Lower leg skin (tissue), 4 donors: ENCODE measurements at places on chromosomes 2 and 18.

- no peak for DNase-seq
These were observed 47.9 kb downstream of the SH3RF3 start for GRCh38 chr2:109176928-109177327.

DNA sequence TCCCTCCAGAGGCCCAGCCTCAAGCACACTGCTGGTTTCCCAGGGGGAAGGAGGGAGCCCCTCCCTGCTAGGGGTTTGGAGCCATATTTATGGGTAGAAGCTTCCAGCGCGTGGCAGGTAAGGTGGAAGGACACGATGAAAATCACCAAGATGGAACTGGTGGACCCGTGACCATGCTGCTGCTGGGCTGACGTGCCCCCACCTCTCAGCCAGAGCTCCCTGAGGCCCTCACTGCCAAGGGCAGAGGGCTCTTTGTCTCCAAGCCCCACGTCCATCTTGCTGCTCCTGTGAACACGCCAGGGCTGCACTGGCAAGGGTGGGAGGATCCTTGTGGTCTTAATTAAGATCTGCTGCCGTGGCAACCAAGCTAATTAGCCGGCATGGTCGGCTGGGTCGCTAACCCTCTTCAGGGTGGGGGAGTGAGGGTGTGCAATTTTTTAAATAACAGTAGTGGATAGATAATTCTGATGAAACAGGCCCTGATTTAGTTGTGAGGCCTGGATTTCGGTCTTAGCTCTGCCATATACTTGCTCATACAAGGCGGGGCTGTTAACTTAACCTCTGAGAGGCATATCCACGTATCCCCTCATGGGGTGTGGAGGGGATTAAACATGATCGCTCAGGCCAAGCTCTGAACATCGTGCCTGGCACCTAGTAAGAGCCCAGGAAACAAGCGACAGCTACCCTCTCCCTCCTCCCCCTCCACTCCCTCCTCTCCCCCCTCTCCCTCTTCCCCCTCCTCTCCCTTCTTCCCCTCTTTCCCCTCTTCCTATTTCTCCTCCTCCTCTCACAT is 232.8 kb downstream of the CELF4 start:
- no peak for DNase-seq

- DNase-seq = no peak
These were observed 422.5 kb upstream of the PIK3C3 start for GRCh38 chr18:41532344-41533086.

- no peak for DNase-seq
These were observed 4.6 kb upstream of the ACAA2 start for GRCh38 chr18:49817947-49818346.

DNA sequence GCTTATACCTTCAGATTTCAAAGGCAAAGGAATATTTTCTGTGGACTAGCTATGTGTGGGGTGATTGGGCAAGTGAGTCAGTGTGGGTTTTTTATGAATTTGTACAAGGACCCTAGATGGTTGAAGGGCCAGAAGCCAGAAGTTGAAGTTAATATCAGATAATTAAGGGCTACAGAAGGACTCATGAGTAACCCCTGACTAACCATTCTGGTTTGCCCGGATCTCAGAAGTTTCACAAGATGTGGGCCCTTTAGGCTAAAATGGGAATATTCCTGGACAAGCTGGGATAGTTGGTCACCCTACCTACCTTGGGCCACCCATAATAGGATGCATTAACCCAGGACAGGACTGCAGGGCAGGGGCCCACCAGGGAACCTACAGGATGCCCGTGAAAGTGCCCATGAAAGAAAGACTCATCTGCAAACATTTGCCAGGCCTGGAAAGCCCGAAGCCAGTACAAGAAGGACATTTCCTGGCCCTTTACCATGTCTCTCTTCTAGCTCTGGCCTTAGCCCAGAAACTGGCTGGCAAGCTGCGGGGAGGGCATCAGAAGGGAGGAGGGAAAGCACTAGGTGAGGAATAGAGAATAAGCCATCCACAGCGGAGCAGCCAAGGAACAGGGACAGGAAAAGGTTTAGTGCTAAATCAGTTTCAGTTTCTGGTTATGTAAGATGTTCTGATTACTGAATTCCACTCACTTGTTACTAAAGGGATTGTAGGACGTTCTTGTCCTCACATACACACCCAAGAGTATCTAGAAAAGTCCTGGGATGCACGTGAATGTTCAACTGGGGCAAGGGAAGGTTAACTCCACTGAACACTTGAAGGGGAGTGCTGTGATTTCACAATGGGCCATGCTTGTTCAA is 33.6 kb downstream of the GCG start:
- DNase-seq = no peak

- peak; percentile 58 for DNase-seq
These were observed 6.9 kb upstream of the STAT1 start for GRCh38 chr2:191020742-191021381.

DNA sequence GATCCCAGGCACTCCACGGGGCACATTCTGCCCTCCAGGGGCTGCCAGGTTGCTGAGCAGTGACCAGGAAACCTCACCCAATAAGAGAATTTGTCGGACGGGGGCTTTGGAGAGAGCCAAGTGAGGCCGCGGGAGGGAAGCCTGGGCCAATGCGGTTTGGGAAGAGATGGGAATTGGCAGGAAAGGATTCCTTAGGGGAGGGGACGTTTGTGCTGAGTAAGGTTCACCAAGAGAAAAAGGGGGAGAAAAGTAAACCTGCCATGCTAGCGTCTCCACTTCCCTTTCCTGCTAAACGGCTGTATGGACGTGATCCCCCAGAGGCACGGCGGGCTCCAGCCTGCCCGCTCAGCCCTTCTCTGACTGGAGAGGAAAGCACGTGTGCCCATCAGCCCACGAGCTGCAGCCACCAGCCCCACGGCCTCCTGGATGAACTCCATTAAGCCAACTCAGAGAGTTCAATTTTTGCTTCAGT is 194.4 kb upstream of the ID2 start:
- DNase-seq = peak; percentile 76

DNA sequence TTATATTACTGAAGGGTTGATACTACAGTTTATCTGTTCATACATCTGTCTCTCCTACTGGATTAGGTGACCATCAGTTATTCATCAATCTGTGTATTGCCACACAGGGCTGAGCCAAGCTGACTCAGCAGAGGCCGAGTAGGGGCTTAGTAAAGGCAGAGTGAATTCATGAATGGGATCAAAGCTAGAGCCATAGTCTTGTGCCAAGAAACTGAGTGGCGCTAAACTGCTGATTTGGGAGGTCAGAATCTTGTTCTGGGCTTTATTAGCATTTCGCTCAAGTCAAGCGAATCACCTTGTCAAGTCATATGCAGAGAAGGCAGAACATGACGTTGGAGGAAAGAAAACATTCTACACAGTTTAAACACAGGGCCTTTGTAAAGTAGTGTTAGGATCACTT is 34.1 kb downstream of the SOCS6 start:
- no peak for DNase-seq

DNA sequence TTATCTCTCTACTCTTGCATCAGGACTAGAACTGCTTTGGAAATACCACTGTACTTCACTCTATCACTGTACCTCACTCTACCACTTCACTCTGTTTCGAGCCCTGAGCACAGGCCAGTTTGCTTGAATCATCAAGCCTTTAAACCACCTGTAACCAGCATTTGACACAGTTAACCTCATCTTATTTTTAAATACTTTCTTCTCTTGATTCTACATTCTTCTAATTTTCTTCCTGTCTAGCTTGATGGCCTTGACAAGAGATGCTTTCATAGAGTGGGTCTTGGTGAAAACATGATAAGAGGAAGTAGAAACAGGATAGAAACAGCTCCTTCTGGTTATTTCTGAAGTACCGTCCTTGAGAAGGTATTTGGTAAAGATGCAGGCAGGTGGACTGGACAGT is 78.1 kb downstream of the SPIRE1 start:
- DNase-seq = no peak

- DNase-seq = no peak
These were observed 208.6 kb upstream of the ST6GAL2 start for GRCh38 chr2:107094450-107094986.

GRCh38 chr2:120802158-120802557 is 66.5 kb downstream of the GLI2 start:
- DNase-seq = no peak

GRCh38 chr2:42823744-42824453 is 31.5 kb upstream of the HAAO start:
- DNase-seq = peak; percentile 11

DNA sequence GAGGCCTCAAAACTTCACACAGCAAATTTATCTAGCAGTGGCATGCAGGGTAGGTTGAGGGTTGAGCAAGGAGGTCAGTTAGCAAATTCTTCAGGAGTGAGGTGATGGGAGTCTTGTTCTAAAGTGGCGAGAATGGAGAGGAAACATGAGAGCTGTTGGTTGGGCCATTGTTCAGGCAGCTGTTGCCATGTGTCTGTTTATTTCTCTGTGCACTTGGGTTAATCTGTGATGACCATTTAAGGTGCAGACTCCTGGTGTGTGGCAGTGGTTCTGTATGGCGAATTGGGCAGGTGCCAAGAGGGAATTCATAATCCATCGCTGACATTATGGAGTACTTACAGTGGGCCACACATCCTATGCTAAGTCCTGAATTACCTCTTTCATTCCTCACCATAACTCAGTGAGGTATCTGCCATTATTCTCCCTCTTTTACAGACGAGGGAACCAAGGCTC is 30.4 kb downstream of the TMEM178A start:
- no peak for DNase-seq

GRCh38 chr2:98359986-98360385 is 13.7 kb downstream of the CNGA3 start:
- no peak for DNase-seq

GRCh38 chr2:225025917-225026571 is 16.2 kb downstream of the DOCK10 start:
- no peak for DNase-seq

GRCh38 chr2:49770919-49771318 is 616.6 kb upstream of the FSHR start:
- no peak for DNase-seq

DNA sequence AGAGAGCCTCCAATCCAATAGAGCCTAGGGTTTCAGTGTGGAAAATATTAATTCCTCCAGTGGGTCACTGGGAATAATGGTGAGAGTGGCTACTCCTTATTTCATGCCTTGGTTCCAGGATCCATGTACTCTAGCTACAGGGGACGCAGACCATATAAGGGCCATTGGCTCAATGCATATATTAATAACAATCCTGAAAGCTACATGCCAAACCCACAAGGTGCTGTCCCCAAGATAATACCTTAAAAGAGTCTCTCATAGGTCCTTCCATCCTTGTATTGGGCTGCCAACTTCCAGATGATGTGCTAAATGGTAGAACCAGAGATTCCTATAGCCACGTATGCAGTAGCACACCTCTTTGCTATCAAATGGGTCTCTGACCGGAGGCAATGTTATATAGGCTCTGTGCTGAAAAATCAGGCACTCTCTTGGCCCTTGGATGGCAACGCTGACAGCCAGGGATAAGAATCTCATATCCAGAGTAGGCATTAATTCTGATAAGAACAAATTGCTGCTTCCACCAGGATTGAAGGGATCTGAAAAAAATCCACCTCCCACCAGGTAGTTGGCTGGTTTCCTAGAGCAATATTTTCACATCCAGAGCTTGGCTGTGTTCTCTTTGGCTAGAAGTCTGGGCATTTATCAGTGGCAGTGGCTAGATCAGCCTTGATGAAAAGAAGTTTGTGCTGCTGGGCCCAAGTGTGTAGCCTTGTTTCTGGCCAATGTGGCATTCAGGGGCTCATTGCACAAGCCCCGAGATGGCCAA is 218.1 kb upstream of the MGAT5 start:
- no peak for DNase-seq

DNA sequence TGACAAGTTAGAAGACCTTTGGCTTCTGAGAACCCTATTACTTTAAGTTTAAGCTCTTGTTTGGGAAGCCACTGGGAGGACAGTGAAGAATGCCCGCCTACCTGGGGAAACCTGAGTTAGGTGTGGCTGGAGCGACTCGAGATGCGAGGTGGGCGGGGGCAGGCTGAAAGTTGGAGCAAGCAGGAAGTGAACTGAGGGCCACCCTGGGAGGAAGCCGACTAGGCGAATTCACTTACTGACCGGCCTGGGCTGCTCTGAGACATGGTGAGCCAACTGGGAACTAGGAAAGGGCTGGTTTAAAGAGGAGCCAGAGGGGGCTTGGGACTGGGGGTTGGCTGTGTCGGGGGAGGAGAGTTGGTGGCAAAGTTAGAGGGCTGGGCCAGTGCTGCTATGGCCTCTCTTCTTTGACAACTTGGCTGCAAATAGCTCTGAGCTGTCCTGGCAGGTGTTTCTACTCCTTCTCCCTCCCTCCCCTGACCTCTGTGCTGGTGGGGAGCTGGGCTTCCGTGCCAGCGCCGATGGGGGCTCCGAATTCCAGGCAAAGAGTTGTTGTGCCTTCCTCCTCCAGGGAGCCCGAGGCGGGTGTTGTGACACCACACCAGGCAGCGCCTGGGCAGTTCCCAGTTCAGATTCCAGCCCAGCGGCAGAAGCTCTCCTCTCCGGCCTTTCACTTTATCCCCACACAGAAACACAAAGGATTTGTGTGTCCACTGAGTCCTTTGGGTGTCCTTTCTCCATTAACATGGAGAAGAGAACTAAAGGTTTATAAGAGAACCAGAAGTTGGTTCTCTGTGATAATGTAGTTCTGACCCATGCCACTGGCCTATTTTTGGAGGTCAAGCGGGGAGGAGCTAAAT is at the start of gene VAMP8:
TSS of gene VAMP8 (plus strand) at position 201 of the 857 bp plus-strand sequence. CDS start at position 262, 61 bp downstream.
- peak; percentile 93 for DNase-seq

GRCh38 chr18:55236150-55236931 is 277.1 kb upstream of the CCDC68 start:
- no peak for DNase-seq

- DNase-seq = no peak
These were observed 311.4 kb downstream of the LRRTM1 start for GRCh38 chr2:79993144-79993543.

GRCh38 chr2:164824872-164825271 is 16.8 kb downstream of the COBLL1 start:
- no peak for DNase-seq

- no peak for DNase-seq
These were observed 120.2 kb downstream of the CLIP4 start for GRCh38 chr2:29235411-29235810.

DNA sequence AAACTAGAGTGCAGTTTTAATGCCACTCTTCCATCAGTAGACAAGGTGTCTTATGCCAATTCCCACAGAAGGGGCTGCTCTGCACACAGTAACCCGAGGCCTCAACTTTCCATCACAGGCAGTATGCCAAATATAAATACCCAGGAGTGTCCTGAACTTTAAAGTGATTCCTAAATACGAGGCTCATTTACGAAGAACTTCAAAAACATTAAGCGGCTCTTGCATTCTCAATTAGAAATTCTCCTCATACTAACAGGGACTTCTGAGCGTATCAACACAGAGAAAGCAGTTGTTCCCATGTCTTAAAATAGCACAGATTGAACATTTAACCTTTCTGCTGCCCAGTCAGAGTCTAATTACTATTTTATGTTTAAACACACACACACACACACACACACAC is 638.6 kb downstream of the ERBB4 start:
- DNase-seq = no peak
